Activated CD4-positive, alpha-beta T cell treated with anti-CD3 and anti-CD28 coated beads for 48 hours (primary cell): ENCODE measurements at places on chromosomes 3 and 15.

- DNase-seq, result no peak
These were observed 12.5 kb downstream of the MRPS25 start for GRCh38 chr3:15052335-15053242.

- no peak for DNase-seq
These were observed 147.9 kb downstream of the SERPINI1 start for GRCh38 chr3:167883452-167883851.

DNA sequence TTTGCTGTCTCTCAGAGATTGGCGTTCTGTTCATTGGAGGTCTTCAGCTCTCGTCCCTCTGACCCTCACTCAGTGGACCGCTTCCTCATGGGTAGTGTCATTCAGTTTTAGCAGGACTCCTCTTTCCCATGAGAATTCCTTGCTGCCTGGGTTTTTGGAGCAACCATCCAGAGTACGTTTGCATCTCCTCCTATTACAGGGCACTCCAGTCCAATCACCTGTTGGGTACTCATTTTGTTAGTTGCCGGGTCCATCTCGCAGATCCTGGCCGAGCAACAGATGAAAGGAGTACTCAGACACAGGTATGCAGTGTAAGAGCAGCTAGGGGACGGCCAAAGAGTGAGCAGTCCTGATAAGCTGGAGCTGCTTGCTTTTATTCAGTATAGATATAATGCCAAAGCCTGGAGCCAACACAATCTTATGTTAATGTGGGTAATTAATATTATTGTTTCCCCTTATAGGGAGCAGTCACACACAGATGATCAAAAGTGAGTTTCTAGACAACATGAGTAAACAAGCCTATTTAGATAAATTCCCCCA, 49.6 kb downstream of the ISG20 start:
- DNase-seq, result no peak

DNA sequence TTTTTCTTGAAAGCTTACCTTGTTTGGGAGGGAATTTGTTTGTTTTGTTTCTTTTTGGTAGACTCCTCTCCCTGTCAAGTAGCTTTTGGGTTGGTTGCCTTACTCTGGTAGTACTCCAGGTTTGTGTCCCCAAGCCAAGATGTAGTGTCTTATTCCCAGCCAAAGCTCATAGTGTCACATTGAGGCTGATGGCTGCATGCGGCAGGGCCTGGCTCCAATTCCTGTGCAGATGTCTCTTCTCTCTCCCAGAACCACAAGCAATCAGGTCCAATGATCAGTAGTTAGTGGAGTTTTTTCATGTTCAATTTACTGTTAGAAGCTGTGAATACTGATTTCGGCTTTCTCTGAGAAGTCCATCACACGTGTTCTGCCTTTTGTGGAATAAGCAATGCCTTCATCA, 221.1 kb upstream of the THBS1 start:
- DNase-seq, result no peak
